ENCODE measurements at places on chromosomes 12 and 14.
A peak's percentile ranks its signal among the peaks of the same experiment; 100 is the strongest.

DNA sequence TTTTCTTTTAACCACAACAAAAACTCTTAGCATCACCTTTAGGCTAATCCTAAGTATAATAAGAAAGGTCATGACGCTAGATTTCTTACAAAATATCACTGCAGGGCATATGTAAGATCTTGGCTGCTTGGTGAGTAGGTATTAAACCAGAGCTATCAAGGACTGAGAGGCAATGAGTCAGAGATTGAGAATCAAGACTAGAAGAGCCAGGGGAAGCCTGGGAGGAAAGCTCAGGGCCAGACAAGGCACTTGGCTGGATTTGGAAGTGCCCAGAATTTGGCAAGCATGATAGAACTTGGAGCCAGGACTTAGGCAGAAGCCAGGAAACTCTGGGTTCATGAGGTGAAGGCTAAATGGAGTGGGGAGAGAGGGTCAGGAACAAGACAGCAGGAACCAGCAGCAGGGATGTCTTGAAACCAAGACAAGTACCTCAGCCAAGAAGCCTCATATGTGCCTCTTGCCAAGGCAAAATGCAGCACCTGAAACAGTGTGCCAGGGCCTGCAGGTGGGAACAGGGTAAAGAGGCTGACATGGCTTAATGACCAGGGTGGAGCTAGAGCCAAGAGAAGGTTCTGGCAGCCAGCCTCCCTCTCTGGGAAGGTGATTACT, 49.9 kb downstream of the PTHLH start:
- no peak for DNase-seq

DNA sequence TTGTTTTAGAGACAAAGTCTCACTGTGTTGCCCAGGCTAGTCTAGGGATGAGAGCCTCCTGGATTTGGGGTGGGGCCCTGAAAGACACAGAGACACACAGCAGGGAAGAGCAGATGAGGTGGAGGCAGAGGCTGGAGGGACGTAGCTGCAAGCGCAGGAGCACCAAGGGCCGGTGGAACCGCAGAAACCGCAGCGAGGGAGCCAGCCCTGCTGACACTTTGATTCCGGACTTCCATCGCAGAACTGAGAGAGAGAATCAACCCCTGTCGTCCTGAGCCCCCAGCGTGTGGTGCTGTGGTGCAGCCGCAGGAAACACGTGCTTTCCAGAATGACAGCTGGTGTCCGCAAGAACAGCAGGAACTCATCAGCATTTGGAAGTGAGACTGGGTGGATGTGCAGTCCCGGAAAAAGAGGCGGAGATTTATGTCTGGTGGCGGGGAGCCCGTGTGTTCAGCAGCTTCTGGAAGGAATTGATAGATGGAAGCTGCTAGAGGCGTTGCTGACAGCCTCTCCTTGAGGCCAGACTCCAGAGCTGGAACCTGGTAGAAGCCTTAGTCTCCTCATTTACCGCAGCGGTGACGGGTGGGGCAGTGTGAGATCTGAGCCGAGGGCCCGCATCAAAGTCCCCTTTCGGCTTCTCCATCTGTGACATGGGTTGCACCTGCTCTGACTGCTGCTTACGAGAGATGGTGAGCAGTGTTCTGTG, 21.9 kb upstream of the KLC1 start:
- DNase-seq = peak; percentile 83

DNA sequence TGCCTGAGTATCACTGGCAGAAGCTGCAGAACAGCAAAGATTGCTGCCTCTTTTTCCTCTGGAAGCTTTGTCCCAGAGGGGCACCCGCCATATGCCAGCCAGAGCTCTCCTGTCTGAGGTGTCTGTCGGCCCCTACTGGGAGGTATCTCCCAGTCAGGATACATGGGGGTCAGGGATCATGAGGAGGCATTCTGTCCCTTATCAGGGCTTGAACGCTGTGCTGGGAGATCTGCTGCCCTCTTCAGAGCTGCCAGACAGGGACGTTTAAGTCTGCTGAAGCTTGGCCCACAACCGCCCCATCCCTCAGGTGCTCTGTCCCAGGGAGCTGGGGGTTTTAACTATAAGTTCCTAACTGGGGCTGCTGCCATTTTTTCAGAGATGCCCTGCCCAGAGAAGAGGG, 20.3 kb downstream of the CLEC2B start:
- no peak for DNase-seq

- no peak for DNase-seq
Observed at GRCh38 chr12:32505067-32505945, 105.9 kb downstream of the FGD4 start.

- DNase-seq = no peak
Observed at GRCh38 chr14:68283378-68284123, 464.0 kb downstream of the RAD51B start.

- DNase-seq = no peak
Observed at GRCh38 chr14:89833120-89833532, 121.4 kb downstream of the EFCAB11 start.

DNA sequence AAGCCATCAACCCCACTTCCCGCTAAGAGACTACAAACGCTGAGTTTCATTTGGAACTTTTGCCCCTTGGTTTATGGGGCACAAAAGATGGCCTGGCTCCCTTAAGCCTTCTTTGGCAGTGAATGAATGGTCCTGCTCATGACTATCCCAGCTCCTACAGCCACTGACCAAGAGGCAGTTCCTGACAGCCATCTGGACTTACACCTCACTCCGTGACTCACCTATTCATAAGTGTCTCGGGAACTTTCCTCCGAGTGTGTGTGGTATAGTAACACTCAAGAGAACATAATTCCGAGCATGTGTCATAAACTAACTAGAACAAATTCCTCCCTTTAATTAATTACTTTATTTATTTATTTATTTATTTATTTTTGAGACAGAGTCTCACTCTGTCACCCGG, 51.9 kb upstream of the NUDT4 start:
- no peak for DNase-seq

DNA sequence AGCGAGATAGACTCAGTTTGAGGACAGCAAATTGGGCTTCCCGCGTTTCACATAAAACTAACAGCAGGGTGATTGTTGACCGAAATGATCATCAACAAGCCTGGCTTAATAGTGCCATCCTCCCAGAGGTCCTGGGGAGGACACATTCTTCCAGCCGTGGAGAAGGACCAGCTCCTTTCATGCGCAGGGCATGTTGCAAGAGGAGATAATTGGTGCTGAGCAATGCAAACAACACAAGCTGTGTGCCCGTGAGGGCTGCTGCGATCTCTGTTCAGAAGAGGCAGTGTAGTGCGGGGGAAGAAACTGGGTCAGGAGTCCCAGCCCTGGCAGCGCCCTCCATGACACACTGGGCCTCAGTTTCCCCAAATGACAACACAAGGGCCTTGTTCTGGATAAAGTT, 54.3 kb downstream of the CCDC85C start:
- no peak for DNase-seq

GRCh38 chr14:57578801-57579200, 85.1 kb upstream of the CCDC198 start:
- no peak for DNase-seq

- DNase-seq = no peak
Observed at GRCh38 chr12:120654656-120655055, 14.2 kb downstream of the CABP1 start.
